ENCODE measurements at places on chromosomes 2 and 18.

DNA sequence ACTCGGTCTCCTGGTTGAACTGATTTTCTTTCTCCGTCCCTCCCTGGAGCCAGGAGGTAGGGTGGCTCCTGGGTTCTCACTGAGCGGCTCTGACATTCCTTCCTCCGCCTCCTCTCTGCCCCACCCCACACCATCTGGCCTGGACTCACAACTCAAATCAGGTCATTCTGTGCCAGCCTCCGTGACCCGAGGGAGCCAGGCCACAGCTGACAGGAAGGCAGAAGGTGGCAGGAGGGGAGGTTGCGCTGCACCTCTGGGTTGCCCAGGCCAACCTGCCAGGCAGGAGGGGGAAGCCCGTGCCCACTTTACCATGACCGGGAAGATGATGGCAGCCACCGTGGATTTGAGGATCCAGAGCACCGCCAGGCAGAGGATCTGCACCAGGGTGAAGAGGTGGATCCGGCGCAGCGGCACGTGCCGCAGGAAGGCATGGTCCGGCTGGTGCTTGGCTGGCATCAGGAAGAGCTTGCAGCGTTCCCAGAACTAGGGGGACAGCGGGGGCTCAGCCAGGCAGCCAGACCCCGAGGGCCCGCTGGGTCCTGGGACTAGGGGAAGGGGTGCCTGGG, 28.3 kb downstream of the MTHFD2 start:
- DNase-seq = no peak

GRCh38 chr18:22340331-22340730, 77.4 kb downstream of the CTAGE1 start:
- DNase-seq = no peak

GRCh38 chr2:170467568-170468422, 247.3 kb upstream of the SP5 start:
- DNase-seq = no peak

DNA sequence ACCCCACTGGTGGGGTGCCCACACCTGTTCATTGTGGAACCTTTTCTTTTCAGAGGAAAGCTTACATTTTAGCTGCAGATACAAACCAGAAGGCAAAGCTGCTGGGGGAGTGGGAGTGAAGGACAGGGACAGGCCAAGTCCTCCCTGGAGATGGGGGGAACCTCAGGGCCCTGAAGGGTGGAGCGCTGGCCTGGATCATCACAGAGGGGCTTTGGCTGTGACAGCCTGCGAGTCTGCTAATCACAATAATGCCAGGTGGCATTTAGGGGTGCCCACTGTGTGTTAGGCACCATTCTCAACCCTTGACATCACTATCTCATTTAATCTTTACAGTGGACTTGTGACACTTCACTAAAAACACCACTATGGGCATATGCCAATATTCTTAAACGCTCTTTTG, 27.4 kb downstream of the KCTD1 start:
- DNase-seq = no peak

- DNase-seq = no peak
Observed at GRCh38 chr2:17301437-17301836, 216.8 kb downstream of the RAD51AP2 start.

DNA sequence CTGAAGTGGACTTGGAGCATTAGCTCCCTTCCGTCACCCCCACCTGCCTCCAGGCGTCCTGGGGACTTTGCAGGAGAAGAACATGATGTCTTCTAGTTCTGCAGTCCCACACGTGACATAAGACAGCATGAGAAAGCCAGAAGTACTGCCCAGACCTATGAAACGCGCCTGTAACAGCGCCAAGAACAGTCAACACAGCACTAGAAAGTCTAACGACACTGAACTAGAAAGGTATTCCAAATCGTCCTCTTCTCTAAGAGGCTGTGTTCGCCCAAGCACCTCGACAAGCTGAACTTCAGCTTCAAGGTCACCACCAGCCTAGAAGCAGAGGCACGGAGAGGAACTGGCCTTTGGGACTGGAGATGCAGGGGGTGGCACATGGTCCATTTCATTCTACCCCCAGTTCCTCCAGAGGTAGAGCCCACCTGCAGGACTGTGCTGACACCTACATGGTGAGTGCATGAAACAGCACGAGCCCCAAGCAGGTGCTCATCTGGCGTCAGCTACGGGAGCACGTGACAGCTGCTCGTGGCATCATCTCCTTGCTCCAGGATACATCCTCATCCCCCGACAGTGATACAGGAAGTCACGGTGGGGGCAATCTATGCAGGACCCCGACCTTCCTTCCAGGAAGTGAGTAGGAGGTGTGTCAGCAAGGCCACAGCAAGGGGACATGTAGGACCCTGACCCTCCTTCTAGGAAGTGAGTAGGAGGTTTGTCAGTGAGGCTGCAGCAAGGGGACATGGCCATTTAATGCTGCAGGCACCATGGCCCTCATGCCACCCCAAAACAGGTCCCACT, 3.7 kb downstream of the HDAC4 start:
- DNase-seq = no peak

DNA sequence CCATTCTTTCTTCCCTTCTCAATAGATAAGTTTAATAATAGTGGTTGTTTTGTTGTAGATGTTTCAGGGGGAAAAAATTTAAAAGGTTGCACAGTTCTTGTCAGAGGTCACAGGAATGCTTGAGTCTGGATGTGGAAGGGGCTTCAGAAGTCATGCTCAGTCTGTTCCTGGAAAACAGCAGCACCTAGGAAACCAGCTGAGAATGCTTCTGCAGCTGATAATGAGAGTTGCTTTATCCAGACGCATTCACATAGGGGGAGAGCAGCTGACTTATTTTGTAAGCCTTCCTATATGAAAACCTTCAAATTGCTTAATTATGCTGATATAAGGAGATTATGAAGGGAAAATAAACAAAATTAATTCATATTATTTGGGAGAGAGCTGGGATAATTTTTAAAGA, 235.5 kb downstream of the GULP1 start:
- no peak for DNase-seq

DNA sequence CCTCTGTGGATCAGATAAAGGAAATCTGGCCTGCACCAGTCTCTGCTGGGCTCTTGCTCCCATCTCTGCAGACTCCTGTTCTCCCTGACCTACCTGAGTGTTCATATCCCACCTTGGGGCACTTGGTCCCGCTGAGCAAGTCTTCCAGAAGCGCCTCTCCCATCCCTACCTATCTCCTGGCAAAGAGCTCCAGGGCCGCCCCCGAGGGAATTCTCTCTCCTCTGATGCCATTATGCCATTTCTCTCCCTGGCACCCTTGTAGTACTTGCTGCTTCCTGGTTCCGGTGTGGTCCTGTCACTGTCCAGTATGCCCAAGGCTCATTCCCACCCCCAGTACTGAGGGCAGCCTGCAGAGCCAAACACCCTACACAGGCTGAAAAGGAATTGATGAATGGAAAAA, 99.8 kb downstream of the KLHL29 start:
- no peak for DNase-seq

All from stimulated activated CD4-positive, alpha-beta T cell treated with anti-CD3 and anti-CD28 coated beads, TNF-alpha, amount 100 ng/mL, for 48 hours (primary cell).